Activated T-cell treated with anti-CD3 and anti-CD28 coated beads, Interleukin-2, amount 50 U/mL, for 24 hours (primary cell): ENCODE measurements at places on chromosomes 2 and 18.

DNA sequence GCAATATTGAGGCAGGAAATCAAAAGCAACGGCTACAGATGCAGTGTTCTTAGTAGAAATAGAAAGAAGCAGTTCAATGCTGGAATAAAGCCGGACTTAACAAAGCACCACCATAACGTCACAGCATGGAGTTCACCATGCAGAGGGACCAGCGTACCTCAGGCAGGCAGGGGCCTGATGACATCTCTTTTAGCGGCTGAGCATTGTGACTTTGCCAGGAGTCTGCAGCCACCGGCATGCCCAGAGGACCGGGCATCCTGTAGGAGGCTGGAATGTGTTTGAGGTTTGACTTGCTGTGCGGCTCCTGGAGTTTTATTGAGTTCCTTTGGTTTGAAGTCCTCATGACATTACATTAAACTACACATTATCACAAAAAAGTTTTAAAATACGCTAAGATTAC lies 139.8 kb downstream of the UXS1 start:
- DNase-seq: no peak

GRCh38 chr18:79487183-79487800 lies 91.6 kb downstream of the NFATC1 start:
- no peak for DNase-seq

DNA sequence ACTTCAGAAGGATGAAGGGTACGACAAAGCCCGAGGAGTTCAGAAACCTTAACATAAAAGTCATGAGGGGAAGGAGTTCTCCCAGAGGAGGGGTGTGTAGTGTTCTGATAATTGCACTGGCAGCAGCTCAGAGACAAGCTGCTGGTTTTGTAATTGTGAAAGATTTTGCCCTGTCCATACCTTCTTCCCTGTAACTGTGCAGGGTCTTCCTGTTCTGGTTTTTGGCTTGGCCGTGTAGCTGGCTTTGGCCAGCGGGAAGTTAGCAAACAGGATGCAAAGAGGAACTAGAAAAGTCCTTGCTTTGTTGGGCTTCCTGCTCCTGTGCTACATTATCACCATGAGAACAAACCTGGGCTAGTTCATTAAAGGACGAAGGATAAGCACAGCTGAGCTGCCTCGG lies 160.8 kb downstream of the LPIN1 start:
- DNase-seq: no peak

DNA sequence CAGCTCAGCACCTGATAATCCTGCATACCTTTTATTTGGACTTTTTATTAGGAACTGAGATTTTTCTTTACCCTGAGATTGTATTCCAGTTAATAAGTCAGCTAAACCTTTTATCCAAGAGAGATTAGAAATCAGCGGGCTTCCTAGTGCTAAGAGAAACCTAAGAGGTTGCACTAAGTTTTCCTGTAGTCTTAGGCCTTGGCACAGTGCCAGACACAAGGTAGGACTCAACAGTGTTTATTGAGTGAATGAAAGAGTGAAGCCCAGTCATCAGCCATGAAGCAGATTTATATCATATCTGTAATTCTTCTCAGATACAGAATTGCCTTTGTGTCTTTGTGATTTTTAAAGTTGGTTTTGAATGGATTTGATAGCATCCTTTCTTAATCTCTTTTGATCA lies 13.6 kb downstream of the OTX1 start:
- no peak for DNase-seq
